ENCODE measurements at places on chromosomes 2 and 18.
A peak's percentile ranks its signal among the peaks of the same experiment; 100 is the strongest.

DNA sequence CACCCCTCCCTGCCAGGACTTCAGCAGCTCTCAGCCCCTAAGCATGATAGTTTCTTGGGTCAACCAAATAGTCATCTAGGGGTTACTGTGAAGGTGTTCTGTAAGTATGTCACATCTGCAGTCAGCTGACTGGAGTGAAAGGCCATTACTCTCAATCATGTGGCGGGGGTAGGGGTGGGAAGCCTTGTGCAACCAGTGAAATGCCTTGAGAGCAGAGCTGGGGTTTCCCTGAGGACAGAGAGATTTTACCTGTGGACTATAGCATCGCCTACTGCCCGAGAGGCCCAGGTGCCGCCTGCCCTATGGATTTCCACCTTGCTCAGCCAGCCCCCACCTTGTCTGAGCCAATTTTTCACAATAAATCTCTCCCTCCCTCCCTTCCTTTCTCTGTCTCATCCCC is 20.9 kb upstream of the KLF11 start:
- peak; percentile 76 for DNase-seq

- peak; percentile 74 for DNase-seq
Observed at GRCh38 chr2:178271629-178272333, 77.5 kb downstream of the OSBPL6 start.

GRCh38 chr18:22503803-22504202 is 86.1 kb upstream of the CTAGE1 start:
- DNase-seq, result no peak

DNA sequence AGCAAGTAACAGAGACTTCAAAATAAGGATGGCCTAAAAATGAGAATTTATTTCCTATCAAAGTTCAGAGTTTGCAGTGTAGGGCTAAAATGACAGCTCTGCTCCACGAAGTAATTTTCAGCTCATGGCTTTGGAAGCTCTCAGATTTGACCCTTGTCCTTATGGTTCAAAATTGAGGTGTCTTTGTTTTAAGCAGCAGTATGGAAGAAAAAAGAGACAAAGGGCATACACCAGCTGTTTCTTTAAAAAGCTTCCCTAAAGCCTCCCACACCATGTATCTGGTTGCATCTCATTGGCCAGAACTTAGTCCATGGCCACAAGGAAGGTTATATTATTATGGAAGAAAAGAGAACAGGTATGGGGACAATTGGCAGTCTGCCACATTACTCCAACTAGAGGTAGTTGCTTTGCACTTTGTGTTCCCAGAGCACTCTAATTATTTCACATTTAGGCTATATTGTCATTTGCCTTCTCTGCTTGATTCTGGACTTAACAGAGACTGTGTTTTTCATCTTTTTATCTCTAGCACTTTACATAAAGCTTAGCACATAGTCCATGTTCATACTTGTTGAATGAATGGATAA is 180.4 kb downstream of the MCFD2 start:
- no peak for DNase-seq

DNA sequence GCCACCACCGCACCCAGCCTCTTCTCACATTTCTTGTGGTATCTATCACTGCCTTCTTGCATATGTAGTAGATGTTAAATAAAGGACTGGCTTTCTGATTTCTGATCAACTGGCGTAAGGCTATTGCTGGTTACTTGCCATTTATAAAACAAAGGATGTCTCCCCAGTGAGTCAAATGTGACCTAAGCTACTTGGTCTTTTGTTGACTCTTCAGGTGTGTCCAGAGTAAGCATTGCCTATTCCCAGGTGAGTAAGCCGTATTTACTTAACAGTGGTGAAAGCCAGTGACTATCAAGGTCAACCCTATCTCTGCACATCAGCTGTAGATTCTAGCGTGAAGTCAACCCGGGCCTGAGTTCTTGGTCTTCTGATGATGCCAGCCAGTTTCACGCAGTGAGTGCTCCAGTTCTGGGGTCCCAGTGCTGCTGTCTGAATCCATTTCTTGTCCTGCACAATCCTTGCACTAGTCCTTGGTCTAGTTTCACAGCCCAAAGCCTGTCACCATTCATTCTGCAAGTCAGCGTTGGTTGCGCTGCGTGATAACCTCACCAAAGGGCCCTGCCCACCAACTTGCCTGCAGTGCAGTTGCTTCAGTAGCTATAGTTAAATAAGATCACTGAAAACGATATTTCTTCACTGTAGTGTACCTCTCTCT is 120.2 kb downstream of the GBX2 start:
- DNase-seq, result no peak

- DNase-seq, result no peak
Observed at GRCh38 chr18:26869640-26870039, 4.1 kb upstream of the AQP4 start.

GRCh38 chr2:186380805-186381204 is 105.3 kb upstream of the ZC3H15 start:
- no peak for DNase-seq

GRCh38 chr2:122748552-122749011 is 993.1 kb downstream of the TSN start:
- DNase-seq, result no peak

DNA sequence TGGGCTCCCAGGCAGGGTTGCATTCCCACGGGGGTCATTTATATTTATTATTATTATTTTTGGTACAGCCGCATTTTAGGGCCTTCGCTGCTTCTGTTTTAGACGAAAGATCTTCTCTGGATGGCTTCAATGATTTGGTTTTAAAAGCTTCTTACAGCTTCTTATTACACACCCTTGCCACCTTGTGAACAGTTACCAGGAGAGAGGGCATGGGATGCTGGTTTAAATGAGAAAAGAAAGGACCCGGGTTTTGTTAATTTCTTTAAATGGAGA is 1.7 kb downstream of the SH3RF3 start:
- no peak for DNase-seq

- DNase-seq, result no peak
Observed at GRCh38 chr2:65386989-65387388, 45.4 kb downstream of the SPRED2 start.

DNA sequence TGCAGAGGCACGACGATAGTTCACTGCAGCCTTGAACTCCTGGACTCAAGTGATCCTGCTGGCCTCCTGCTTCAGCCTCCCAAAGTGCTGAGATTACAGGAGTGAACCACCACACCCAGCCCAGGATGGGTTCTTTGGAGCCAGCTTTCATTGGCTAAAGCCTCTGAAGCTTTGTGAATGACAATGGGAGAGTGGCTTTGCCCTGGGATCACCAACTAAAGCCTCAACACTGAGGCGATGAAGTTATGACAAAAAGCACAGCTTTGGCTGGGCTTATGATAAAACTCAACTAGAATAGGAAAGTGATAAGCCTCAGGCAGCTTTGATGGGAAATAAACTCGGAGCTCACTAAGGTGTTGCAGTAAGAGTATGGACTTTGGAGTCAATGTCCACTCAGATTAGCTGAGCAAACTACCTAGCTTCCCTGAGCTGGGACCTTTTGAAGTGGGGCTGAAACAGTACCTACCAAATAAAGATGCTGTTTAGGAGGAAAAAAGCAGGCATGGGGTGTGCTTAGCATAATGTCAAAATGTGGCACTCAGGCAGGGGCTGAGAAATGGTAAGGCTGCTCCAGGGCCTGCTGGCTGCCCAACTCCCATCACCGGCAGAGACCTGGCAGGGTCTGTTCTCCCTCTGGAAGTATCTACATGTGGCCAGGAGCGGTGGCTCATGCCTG is 4.3 kb downstream of the TMEM127 start:
- DNase-seq, result no peak

DNA sequence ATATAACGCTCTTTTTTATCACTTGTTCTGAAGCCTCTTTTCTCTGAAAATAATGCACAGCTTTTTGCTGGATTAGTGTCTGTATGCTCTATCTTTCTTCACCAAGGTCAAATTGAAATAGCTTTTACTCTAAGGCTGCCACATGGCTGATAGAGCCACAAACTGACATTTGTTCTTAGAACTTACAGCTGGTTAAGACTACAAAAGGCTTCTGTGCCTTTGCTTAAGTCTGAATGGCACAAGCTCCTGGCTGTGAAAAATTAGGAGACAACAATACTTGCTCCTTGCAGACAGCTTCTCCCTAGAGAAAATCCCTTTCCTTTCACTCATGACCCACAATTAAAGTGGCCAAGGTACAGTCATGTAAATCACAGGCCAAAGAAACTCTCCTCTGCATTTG is 515.3 kb downstream of the DSC3 start:
- no peak for DNase-seq

DNA sequence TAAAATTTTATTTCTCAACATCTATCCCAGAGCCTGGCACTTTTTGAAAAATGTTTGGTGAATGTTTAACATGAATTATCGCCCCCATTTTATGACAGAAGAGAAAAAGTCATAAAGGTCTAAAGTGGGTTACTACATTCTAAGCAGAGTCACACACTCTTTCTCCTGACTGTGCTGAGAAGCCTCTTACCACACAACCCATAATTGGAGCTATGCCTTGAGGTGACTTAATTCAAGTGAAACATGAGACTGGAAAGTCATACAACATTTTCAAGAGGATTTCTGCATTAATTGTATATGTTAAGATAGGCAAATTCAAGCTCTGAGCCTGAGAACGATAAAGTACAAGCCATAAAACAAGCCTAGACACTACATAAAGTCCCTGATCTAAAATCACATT is 3.1 kb upstream of the DSEL start:
- DNase-seq, result no peak

DNA sequence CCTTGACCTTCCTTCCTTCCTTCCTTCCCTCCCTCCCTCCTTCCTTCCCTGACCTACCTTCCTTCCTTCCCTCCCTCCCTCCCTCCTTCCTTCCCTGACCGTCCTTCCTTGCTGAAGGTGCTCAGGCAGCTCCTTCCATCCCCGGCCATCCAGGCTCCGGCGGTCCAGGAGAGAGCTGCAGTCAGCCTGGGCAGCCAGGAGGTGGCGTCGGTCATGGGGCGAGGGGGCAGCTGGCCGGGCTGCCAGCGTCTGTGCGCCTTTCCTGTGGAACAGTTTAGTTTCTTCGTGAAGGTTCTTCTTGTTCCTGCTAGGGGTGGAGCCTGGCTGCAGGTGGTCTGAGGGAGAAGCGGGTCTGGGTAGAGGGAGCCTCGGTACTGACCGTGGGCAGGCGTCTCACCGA is 15.7 kb downstream of the GPR35 start:
- DNase-seq, result peak; percentile 43

DNA sequence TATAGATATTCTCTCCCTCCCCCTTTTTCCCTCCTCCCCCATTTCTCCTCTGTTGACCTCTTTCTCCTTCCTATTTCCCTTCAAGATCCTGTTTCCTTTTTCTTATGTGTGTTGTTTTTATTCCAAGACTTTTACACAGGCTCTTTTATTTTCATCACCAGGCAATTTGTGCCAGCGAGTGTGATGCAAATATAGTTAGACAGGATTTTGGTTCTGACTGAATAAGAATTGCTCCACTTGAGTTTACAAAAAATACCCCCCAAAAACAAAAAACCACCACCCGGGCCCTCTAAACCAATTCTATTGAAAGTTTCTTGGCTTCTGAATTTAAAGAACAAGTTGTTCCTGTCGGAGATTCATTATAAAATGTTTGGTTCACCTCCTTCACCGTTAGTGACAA is 50.9 kb upstream of the MAPK4 start:
- no peak for DNase-seq

- DNase-seq, result no peak
Observed at GRCh38 chr2:217792626-217793527, 209.9 kb downstream of the TNS1 start.

GRCh38 chr2:229344151-229344551 is 73.1 kb upstream of the PID1 start:
- DNase-seq, result no peak

DNA sequence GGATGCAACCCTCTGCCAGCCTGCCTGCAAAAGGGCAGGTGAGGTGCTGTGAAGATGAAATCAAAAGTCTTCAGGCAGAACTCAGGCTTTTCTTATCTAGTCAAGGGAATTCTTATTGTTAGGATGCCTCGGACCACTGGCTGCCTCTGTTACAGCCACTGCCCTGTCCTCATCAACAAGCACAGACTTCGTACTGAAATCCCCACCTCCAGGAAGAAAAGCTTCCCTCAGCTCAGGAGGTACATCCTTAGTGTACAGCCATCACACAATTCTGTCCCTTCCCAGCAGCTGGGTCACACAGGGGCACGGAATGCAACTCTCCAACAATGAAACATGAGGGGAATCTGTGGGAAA is 10.1 kb upstream of the RNU4ATAC start:
- no peak for DNase-seq

DNA sequence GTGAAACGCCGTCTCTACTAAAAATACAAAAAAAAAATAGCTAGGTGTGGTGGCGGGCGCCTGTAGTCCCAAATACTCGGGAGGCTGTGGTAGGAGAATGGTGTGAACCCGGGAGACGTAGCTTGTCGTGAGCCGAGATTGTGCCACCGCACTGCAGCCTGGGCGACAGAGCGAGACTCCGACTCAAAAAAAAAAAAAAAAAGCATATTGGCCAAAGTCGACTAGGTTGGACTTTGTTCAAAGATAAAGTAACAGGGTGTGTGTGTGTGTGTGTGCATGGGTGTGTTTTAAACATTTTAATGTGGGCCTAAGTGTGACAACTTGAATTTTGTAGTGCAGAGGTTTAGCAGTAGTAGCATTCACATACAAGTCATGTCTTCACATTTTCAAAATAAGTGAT is 11.7 kb downstream of the GEMIN6 start:
- no peak for DNase-seq

DNA sequence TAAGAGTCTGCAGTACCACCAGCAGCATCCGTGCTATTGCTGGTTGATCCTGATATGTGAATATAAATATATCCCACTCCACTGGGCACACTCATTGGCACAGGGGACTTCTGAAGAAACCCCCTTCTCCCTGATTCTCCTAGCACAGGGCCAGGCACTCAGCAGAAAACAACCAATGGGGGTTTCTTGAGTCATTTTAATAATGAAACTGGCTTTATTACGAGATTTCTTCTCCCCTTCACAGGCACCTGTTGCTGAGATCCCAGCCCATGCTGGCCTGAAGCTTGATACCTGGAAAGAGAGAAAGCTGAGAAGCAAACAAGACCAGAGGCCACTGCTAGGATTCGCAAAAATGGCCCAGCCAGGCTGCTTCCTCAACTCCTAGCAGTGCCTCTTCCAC is 17.9 kb upstream of the CYRIA start:
- no peak for DNase-seq

DNA sequence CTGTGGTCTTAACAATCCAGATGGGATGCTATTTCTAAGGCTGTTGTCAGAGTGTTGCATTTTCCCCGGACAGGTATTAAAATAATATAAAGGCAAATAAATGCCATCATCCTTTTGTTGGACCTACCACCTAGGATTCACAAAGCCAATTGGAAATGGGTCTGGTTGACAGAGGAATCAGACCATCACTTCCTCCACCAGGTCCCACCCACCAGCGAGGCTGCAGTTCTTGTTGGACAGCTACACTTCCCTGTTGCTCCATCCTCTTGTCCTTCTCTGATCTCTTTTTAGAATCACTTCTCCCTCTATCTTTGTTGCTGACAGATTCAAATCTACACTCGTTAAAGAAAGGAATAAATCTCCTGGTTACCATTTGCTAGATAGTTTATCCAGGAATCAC is 1.1 kb downstream of the TMEM169 start:
- DNase-seq, result no peak
